Heart right ventricle (tissue), 16 donors: ENCODE measurements at places on chromosomes 13 and 19. TPM values are rescaled to one million over a fixed set of nuclear protein-coding genes. Genes with fewer than 3 reads are reported as not detected.
A peak's percentile ranks its signal among the peaks of the same experiment; 100 is the strongest.

SLC25A41 gene
- polyA plus RNA-seq, result 1.7 TPM

GRCh38 chr13:73696713-73697112, 437.5 kb downstream of the KLF12 start:
- no peak for DNase-seq

MTUS2 gene
- polyA plus RNA-seq, result 21.9 TPM

OR7D2 gene
- not detected for polyA plus RNA-seq

ARID3A gene
- 3.7 TPM for polyA plus RNA-seq

DNA sequence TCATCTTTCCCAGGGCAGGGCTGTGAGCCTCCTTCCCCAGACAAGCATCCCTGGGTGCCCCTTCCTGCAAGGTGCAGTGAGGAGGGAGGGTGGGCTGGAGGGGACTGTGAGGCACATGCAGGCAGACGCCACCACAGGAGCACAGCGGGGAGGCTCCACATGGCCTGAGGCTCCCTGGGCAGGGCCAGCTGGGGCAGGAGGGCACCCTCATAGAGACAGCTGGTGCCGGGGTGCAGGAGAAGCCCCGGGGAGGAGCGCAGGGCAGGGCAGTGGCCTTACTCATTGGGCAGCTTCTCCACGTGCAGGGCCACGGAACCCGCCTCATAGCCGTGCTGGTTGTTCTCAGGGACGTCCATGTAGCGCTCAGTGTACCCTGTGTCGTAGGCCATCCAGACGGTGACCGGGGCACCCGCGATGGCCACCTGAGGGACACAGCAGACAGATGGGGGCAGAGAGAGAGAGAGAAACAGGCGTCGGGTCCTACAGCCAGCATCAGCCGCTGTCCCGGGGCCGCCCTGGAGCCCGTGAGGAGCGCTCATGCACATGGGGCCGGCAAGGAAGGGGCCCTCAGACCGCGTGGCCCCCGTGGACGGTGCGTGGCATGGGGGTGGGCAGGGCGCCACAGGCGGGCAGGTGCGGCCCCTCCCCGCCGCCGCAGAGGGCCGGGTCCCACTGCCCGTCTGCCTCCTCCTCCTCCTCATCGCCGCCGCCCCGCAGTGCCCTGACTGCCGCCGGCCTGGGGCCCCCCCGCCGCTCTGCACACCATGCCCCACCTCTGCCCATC, 12.5 kb upstream of the MYDGF start:
- DNase-seq, result no peak

DNA sequence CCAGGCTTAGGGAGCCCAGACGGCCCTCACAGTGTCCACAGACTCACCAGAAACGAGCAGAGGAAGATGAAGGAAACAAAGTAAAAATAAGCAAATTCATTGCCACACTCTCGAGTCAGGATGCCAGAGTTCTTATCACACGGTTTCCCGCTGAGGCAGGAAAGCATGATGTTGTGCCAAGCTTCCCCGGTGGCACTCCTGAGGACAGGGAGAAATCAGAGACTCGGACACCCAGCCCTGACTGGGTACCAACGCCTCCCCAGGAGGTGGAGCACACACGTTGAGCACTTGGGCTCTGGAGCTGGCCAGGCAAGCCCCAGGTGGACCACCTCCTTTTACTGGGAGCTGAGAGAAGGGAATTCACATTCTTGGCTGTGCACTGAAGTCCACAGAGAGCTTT, 81.5 kb downstream of the IER2 start:
- no peak for DNase-seq

NLRP5 gene
- not detected for polyA plus RNA-seq

DNA sequence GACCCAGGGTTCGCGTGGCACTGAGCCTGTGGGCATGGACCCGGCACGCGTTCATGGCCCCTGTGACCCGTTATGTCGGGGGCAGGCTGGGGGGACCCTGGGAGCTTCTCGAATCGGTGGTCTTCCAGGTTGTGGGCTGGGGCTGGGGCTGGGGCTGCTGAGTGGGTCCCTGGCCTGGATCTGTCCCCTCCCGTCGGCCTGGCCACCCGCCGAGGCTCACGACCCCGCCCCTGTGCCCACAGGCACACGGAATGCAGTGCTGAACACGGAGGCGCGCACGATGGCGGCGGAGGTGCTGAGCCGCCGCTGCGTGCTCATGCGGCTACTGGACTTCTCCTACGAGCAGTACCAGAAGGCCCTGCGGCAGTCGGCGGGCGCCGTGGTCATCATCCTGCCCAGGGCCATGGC, 6.5 kb downstream of the NCLN start:
- DNase-seq, result no peak

DNA sequence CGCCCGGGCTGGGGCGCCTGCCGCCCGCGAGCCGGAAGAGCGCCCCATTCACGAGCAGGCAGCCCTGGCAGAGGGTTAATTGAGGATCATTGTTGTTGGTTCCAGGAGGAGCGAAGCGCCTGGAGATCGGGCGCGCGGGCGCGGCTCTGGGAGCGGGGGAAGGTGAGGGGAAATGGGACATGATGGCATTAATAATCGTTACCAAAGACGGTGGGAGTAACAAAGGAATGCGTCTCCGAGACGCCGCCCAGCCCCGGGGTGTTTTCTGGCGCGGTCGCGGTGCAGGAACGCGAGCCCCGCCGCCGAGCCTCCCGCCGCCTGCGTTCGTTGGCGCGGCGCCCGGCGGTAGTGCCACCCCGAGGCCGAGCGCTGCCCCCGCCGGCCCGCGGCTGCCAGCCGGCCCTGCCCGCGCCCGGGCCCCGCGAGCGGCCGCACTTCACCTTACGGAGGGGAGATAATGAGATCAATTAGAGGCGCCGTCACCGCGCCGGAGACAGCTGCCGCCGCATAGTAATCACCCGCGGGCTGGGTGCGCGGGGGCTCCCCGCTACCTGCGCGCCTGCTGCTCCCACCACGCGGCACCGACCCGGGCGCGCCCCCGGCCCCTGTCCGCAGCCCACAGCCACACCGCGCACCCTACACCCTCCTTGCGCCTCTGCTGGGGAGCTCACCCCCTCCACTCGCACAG, 2.8 kb downstream of the ZNF536 start:
- no peak for DNase-seq

- no peak for DNase-seq
Measured at GRCh38 chr13:34070006-34070405, 252.1 kb downstream of the RFC3 start.

CPAMD8 gene
- 77.9 TPM for polyA plus RNA-seq

DNA sequence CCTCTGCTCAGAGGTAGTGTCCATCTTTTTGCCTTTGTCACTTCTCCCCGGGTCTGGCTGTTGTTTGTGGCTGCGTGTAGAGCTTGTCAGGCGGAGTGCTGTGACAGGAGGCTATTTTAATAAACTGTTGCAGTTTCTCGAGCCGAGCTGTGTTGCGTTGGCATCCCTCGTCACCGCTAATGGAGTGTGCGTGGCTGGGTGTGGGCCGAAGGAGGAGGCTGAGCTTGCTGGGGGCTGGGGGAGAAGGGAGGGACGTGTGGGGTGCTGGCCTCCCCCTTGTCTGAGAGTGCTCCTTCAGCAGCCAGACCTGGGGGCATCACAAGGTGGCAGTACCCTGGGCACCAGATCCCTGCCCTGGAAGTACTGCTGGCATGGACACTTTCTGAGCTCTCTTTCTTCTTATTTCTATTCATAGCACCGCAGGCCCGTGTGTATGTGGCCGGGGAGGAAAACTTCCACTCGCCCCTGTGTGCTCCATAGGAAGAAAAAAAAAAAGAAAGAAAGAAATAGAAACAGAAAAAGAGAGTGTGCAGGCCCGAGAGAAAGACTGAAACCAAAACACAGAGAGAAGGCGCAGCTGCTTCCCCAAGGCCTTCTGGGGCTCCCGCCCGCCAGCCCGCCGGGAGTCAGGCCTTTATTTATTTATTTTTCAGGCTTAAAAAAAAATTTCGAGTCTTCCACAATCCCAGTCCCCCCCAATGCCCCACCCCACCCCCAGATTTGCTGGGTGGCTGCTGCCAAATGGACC, 27.0 kb downstream of the NFIX start:
- DNase-seq, result peak; percentile 60

DNA sequence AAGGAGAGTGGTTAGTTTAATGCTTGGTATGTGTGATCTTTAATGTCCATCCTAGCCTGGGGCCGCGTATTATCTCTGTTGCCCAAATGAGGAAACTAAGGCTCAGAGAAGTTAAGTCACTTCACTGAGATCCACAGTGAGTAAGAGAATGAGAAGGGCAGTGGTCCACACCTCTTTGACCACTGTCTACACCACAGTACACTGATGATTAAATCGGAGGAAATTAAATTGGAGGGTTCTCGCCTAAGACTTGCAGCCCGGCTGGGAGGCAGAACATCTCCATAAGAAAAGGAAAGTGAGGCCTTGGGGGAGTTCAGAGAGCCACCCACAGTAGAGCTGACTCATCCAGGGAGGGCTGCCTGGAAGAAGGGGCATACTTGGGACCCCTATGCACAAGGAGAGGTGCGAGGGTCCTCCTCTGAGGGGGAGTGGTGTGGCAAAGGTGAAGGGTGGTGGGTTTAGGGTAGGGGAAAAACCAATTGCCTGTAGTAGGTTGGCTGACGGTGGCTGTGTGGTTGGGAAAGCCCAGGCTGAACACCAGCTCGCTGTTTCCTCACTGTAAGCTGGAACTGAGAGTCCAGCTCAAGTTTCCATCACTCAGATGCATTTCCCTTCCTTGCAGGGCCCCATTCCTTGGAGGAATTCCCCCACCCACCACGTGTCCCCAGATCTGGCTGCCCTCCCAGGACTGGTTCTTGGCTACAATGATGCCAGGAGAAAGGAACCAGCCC, 15.0 kb upstream of the DHRS12 start:
- no peak for DNase-seq

STRN4 gene
- polyA plus RNA-seq, result 50.4 TPM

DNA sequence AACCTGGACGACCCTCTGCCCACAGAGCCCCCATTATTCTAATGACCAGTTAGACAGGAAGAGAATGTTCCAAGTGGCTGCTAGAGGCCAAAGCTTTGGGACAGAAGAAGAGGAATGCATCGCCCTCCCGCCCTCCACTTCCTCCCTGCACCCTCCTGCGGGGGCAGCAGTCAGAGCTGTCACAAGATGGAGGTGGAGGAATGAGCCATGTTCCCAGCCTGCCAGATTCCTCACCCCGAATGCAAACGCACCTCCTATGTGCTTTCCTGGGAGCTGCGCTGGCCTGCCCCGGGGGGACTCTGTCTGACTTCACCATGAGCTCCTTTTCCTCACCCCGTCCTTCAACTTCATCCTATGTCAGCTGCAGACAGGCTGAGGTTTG, 1.7 kb downstream of the YJEFN3 start:
- no peak for DNase-seq

- DNase-seq, result peak; percentile 85
Measured at GRCh38 chr19:3968556-3969434, 2.1 kb downstream of the DAPK3 start.

- no peak for DNase-seq
Measured at GRCh38 chr13:60363288-60363687, 33.7 kb upstream of the TDRD3 start.

- no peak for DNase-seq
Measured at GRCh38 chr13:75643693-75644092, 7.6 kb downstream of the LMO7 start.

ZNF181 gene
- polyA plus RNA-seq, result 6.2 TPM

DNA sequence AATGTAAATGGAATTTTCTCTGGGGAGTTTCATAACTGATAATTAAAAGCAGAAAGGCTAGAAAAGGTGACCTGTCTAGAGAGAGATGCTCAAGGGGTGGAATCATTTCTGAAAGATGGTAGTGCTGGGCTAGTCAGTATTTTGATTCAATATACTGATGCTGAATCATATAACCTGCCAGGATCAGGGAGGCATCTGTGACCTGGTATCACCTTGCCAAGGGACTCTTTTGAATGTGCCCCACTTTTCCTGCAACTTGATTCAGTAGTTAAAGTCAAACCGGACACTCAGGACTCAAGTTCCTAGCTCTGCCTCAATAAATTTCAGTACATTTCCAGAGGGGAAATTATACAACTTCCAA, 15.8 kb downstream of the LCP1 start:
- no peak for DNase-seq

- DNase-seq, result no peak
Measured at GRCh38 chr13:114124431-114124830, 8.0 kb downstream of the RASA3 start.

DNA sequence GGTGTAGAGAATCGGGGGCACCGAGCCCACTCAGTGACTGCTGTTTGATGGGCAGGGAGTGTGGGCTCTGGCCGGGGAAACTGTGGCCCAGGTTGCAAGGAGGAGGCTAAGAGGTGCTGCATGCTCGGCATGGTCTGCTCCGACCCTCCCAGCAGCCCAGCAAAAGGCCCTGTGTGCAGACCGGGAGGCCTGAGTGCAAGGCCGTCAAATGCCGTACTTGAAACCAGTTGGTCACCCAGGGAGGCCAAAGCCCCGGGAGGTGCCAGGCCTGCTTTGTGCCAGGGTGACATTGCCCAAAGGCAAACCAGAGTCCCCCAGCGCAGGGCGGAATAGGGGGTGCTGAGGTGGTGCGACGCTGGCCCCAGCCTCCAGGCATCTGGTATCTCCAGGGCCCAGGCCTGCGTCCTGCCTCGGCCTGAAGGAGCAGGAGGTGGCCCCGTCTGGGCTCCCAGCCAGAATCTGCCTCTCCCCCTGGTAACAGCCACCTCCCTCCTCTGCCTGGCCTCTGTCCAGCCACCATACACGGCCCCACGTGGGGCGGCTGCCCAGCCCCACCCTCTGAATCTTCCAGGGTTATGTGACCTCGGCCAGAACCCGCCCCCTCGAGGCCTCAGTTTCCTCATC, 4.0 kb downstream of the PIK3R2 start:
- peak; percentile 90 for DNase-seq

C19orf18 gene
- polyA plus RNA-seq, result 20.7 TPM

DNA sequence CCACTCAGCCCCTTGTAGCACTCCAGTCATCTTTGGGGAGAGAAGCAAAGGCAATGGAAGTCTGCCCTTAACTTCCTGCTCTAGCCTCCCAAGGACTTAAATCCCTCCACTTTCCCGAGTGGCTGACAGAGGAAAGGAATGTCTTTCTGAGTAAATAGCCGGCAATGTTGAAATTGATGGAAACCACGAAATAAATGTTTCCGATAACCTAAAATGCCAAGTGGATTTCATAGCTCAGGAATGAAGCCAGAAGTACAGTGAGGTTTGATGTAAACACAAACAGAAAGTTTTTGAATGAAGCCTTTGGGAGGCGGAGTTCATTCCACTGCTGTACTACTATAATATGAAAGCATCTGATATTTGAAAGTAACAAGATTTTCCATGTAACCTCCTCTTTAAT, 14.0 kb upstream of the TBC1D4 start:
- DNase-seq, result no peak

CGB8 gene
- not detected for polyA plus RNA-seq
